ENCODE measurements at places on chromosomes 3 and 15.
A peak's percentile ranks its signal among the peaks of the same experiment; 100 is the strongest.

- no peaks in the 10 kb centered on the region for H3K27me3 ChIP-seq
- no peaks in the 10 kb centered on the region for H3K4me1 ChIP-seq
- H3K36me3 ChIP-seq = no peaks in the 10 kb centered on the region
- no peak for DNase-seq
- no peak overlapping the region for H3K4me3 ChIP-seq
These were observed 299.0 kb downstream of the ZBTB20 start for GRCh38 chr3:114848082-114848481.

DNA sequence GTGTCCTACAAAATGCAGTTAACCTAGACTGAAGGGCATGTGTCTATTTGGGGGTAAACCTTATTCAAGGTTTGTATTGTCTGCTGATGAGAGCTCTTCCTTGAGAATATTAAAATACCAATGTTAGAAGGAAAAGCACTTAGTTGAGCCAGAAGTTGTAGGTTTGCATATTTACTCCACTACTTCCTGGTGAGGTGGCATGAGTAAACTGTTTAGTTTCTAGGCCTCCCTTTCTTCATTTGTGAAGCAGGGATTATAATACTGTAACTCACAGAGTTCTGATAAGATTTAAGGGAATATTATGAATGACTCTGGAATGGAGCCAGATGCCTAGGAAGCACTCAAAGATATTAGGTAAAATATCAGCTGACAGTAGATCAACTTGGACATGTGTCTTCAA is 46.7 kb downstream of the CD200R1L start:
- H3K27ac ChIP-seq = no peak overlapping the region
- no peak overlapping the region for H3K4me3 ChIP-seq
- no peak for DNase-seq
- H3K36me3 ChIP-seq = no peaks in the 10 kb centered on the region
- no peaks in the 10 kb centered on the region for H3K27me3 ChIP-seq
- H3K4me1 ChIP-seq = no peaks in the 10 kb centered on the region

- no peaks in the 10 kb centered on the region for H3K27me3 ChIP-seq
- no peak overlapping the region for H3K27ac ChIP-seq
- DNase-seq = no peak
- peaks cover 4% of the 10 kb centered on the region for H3K36me3 ChIP-seq
- H3K4me3 ChIP-seq = no peak overlapping the region
- peaks cover 9% of the 10 kb centered on the region for H3K4me1 ChIP-seq
These were observed 33.7 kb downstream of the PSTPIP1 start for GRCh38 chr15:77028451-77029165.

DNA sequence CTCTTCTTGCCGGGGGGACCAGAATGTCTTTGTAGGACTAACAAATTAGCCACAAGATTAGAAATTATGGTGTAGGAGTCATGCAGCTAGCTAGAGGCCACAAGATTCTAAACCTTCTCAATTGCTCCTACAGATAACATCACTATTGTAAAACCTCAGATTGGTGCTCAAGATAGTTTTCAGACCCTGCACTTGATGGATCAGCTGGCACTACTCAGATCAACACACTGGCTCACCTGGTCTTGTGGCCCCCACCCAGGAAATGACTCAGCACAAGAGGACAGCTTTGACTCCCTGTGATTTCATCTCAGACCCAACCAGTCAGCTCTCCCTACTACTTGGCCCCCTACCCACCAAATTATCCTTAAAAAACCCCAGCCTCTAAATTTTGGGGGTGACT is 124.1 kb upstream of the RASGRP1 start:
- H3K36me3 ChIP-seq = no peaks in the 10 kb centered on the region
- no peaks in the 10 kb centered on the region for H3K27me3 ChIP-seq
- no peak for DNase-seq
- H3K4me1 ChIP-seq = peaks cover 76% of the 10 kb centered on the region

DNA sequence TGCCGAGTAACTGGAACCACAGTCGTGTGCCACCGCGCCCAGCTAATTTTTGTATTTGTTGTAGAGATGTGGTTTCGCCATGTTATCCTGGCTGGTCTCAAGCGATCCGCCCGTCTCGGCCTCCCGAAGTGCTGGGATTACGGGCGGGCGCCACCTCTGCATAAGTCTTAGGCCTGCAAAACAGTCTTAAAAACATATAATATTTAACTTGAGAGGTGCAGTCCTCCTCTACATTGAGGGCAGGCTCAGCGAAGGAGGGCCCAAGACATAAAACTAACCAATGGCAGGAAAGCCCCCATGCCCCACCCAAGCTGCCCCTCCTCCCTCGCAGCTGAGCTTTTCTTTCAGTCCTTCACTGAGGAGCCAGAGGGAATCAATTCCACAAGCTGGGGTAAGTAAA is at the start of gene SLC28A2:
Gene SLC28A2 (plus strand): TSS at position 347 of the 400 bp plus-strand sequence. CDS start 982 bp downstream, outside the sequence.
- no peaks in the 10 kb centered on the region for H3K4me1 ChIP-seq
- H3K27ac ChIP-seq = no peak within 1 kb of the TSS
- H3K27me3 ChIP-seq = no peaks in the 10 kb centered on the region
- H3K4me3 ChIP-seq = no peak within 1 kb of the TSS
- DNase-seq = no peak
- H3K36me3 ChIP-seq = no peaks in the 10 kb centered on the region

DNA sequence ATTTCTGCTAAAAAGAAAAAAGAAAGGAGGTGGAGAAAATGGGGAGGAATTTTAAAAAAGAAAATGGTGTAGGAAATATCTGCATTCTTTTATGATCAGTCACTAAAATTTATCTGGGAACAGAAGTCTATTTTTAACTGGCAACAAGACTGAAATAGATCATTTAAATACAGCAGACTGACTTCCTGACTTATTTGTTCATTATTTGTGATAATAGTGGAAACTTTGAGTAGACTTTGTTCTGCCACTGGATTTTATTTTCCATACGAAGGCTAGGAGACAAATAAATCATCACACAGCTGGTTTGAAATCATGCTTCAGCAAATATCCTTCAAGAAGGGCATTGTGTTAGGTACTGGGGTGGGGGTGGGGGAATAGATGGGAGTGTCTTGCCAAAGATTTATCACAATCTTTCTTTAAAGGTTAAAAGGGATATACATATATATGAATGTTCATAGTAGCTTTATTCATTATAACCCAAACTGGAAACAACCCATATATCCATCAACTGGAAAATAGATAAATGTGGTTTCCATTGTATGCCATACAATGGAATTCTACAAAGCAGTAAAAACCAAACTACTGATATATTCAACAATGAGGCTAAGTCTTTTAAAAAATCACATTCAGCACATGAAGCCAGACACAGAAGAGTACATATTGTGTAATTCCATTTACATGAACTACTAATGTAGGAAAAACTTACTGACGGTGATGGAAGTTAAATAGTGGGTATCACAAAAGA is 4.7 kb upstream of the CLASP2 start:
- H3K4me1 ChIP-seq = no peaks in the 10 kb centered on the region
- no peaks in the 10 kb centered on the region for H3K36me3 ChIP-seq
- H3K27me3 ChIP-seq = no peaks in the 10 kb centered on the region
- no peak for DNase-seq

DNA sequence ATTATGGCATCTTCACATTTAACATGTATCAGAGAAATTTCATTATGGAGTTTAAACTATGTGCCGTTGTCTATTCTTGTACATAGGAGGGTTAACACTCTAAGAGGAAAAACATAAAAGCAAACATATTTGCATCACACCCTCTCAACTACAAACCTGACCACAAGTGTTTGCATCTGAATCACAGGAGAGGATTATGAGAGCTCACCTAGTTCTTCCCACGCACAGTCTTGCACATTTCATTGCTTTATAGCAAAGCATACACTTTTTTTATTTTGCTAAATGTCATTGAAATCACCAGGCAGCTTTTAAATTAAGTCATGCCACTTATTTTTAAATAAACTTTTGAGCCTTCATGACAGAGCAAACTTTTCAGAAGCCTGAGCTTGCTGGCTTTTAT is 12.5 kb downstream of the TRAT1 start:
- no peaks in the 10 kb centered on the region for H3K27me3 ChIP-seq
- H3K4me3 ChIP-seq = peak overlapping the region; percentile 19
- peaks cover 18% of the 10 kb centered on the region for H3K4me1 ChIP-seq
- peak overlapping the region; percentile 59 for H3K27ac ChIP-seq
- peaks cover 64% of the 10 kb centered on the region for H3K36me3 ChIP-seq

DNA sequence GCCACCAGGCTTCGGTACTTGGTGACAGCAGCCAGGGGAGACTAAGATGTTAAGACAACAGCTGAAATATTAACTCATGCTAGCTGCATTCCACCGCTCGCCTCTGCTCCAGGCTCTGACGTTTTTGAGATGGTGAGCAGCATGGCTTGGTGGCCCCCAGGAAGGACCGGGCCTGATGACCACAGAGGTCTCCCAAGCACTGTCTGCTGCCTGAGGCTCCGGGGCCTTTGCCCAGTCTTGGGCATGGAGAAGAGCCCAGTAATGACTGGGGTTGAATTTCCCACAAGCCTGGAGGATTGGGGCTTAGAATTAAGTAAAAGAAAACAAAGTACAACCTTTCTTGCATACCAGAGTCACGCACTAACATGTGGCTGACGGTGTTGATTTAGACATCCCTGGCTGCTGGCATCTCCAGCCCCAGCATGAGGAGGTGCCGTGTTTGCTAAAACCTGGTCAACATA is 243.6 kb upstream of the LYSMD4 start:
- H3K27me3 ChIP-seq = peaks cover 10% of the 10 kb centered on the region
- H3K4me3 ChIP-seq = no peak overlapping the region
- no peak overlapping the region for H3K27ac ChIP-seq

Measured in thymus (tissue), 14 donors.